ENCODE measurements at places on chromosomes 3 and 15.

DNA sequence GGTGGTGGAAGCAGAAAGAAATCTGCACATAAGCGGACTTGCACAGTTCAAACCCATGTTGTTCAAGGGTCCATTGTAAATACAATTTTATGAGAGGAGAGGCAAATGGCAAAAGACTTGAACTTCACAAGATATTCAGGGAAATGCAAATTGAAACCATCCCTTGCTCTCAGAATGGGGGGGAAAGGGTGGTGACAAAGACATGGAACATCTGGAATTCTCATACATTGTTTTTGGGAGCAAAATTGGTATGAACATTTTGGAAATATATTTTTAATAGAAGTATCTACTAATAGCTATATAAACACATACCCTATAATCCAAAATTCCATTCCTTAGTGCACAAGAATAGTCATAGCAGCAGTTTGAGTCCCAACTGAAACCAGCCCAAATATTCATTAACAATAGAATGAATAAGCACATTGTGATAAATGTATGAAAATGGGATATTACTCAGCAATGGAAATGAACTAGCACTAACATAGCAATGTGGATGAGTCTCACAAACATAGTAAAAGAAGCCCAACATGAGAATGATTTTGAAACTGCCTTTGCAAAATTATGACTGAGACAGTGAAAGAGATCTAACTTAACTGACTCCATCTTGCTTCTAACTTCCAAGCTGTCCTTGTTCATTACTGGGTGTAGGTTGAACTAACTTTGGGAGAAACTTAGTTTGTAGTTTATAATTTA is 77.2 kb downstream of the CD200R1L start:
- DNase-seq, result no peak

DNA sequence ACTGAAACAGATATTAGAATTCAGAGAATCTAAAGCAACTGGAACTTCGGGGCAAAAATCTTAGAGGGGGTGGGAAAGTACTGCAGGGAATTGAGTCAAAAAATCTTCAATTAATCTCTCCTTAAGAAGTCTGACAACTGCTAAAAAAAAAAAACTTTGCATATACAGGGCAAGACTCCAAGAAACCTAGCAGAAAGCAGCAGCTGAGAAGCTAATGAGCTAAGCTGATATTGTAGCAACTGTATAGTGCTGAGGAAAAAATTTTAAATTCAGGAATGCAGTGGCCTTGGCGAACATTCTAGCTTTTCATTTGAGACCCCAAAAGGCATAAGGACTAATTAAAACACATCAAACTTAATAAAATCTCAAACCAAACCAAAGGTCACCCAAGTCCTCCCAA is 113.6 kb downstream of the SCAPER start:
- no peak for DNase-seq

GRCh38 chr15:60605879-60606307 is 127.0 kb upstream of the ICE2 start:
- no peak for DNase-seq

DNA sequence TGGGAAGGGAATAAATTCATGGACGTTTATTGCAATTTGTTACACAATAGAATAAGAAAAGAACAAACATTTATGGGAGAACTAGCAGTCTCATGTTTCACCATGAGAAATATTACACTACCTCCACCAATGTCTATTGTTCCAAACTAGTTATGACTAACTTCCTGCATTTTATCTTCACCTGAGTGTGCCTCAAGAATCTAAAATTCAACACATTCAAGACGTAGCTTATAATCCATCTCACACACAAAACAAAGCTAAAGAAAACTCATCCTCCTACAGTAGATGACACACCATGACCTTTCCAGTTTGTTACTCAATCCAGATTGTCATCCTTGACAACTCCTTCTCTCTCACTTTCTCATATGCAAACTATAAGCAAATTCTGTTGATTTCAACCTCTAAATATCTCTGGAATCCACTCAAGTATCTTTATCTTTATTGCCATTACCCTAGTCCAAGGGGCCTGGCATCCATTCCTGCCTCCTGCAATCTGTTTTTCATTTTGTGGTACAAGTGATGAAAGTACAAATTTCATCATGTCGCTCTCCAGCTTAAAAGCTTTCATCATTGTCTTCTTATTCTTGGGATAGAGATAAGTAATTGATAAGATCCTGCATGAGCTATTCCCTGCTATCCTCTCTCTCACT is 229.9 kb downstream of the NR2F2 start:
- DNase-seq, result no peak

DNA sequence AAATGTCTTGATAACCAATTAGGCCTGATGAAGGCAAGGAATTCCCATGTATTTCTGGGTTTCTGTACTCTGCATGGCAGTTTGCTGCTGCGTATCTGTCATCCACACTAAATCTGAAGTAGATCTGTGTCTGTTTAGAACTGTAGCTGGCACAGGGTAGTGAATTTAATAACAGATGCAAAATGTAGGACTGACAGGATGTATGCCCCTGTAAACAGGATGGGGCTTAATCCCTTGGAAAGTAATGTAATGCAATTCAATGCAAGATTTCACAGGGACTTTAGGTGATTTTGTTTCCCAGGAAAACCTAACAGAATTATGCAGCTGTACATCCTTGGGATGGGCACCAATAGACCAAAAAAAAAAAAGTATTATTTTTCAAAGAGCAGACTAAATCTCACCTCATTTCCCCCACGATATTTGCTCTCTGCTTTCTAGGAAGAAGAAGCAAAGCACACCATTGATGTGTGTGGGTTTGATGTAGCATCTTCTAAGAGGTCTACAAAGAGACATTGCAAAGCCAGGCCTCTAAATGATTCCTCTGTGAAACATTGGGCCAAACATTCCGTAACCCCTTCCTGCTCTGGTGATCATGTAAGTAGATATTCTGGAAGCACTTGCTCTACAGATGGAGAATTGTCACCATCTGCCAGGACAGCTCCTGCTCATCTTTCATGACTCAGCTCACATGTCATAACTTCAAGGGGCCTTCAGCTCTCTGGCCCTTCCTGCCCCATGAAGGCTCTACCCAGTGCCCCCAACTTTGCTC is 464.3 kb upstream of the RGMA start:
- no peak for DNase-seq

DNA sequence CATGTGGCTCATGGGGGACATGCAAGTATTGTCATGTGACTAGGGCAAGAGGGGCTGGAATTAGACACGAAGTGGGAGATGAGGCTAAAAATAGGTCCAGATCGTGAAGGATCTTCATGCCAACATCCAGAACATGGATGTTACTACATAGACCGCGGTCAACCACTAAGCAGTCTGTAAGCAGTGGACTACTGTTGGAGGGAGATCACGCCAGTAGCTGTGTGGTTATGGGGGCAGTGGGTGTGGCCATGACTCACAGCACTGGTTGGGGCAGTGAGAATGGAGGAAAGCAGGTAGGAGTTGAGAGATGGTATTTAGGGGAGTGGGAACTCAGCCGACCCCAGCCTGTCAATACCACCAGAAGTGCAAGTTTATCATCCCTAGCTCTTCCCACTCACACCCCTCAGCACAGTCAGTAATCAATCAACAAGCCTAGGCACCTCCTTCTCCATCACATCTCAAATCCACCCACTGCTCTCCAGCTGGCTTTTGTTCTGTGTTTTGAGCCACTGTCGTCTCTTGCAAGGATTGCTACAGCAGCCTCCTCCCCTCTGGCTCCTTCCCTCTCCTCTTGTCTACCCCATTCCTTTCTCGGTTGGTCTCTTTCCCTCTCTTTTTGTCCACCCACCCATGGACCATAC is 107.2 kb upstream of the ABHD17C start:
- no peak for DNase-seq

DNA sequence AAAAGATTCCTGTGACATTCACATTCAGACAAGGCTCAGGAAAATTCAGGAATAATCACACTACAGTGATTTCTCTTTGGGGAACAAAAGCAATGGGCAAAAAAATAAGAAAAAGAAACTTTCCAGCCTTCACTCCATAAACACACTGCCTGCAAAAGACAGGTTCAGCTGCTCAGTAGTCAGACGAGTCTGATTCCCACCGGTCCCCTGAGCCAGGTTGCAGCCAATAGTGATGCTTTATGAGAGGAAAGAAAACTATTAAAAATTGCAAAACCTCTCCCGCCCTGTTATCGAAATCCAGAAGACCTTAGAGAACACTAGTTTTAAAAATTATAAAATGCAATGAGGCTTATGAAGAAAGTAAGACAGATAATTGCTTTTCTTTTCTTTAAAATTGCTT is 8.5 kb downstream of the PLCH1 start:
- DNase-seq, result no peak

- no peak for DNase-seq
Observed at GRCh38 chr3:183188895-183189462, 26.4 kb upstream of the LAMP3 start.

- DNase-seq, result no peak
Observed at GRCh38 chr3:125043599-125044151, 12.1 kb downstream of the HEG1 start.

- no peak for DNase-seq
Observed at GRCh38 chr3:70716832-70717231, 404.4 kb upstream of the MDFIC2 start.

DNA sequence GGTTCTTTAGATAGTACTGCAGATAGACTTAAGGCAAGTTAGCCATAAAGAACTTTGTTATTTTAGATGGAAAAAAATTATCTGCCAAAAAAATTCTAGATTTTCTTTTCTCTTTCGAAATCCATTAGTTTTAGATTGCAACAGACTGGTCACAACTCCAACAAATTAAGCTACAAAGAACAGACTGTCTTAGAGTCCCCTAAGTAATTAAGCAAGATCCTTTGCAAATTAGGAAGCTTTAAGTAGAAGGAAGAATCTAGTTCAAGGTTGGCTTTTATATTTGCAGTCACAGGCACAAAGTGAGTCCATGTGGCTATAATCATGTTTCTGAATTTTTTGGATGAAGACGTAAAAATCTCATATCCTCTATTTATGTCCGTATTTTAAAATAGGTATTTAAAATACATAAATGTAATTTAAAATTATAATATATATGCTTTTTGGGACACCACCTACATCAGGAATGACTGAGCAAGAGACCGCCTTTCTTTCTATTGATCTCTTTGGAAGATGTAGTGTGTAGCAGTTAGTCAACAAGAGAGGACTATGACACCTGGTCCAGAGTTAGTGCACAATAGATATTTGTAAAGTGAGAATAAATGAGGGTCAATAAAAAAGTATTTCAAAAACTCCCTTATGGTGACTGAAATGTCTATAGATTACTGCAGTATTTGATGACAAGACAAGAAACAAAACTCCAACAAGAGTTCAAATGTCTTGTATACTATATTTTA is 34.4 kb downstream of the TMEM45A start:
- no peak for DNase-seq

- no peak for DNase-seq
Observed at GRCh38 chr3:148975248-148975647, 16.1 kb upstream of the GYG1 start.

- DNase-seq, result no peak
Observed at GRCh38 chr3:125143538-125143937, 69.0 kb downstream of the SLC12A8 start.

DNA sequence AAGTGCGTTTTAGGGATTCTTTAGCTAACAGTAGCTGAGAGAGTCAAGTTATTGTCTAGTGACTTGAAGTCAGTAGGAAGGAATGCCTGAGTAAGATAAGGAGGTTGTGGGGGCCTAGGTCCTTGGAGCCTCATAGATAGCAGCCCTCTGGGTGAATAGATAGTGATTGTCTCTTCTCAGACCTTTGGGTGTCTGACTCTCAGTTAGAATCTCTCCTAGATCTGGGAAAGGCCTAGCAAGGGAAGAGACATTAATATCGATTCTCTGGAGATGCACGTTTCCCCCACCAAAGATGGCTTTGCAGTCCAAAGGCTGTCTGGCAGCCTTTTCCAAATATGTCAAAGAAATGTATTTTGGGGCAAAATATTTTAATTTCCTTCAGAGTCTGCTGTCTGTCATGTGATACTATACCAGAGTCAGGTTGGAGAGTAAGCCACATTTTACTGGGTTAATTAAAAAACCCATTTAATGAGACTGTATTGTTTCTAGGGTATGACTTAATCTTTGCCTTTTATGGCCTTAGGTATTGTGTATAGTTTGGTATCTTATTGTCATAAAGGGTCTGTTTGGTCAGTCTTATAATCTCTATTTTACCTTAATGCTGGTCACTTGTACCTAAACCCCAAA is 92.2 kb downstream of the ST6GAL1 start:
- no peak for DNase-seq

- DNase-seq, result no peak
Observed at GRCh38 chr3:71142441-71143161, 440.9 kb downstream of the FOXP1 start.

GRCh38 chr15:69298697-69299441 is at the start of gene PAQR5:
PAQR5 (plus strand) TSS chr15:69298912; CDS start chr15:69360081, 61,169 bp downstream.
- DNase-seq, result no peak

DNA sequence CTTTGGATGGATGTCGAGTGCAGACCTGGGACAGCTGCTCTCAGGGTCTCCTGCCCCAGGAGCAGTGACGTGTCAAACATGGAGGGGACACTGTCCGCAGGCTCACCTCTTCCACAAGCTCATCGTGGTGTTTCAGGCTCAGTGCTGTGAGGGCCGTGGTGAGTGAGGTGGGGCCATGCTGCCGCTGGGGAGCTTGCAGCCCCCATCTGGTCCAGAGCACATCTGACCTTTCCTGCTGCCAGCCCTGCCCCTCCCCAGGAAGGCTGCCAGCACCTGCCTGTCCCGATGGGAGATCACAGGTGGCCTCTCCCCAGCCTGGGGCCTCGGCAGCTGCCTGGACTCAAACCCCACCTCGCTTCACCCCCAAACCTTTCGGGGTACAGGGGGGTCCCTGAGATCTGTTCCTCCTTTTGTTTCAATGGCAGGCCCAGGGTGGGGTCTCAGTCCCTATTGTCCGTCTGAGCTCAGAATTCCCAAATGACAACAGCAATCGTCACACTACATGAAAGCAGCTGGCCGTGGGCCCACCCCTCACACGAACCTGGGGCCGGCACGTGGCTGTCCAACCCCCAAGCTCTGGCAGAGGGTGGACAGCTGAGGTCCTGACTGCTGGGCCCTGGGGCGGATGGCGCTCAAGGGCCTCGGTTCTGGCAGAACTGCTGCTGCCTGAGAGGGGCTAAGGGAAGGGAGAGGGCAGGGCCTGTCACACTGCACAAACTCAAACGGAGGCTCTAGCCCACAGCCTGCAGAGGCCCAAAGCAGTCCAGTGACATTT is 65.0 kb upstream of the RPL32 start:
- DNase-seq, result no peak

DNA sequence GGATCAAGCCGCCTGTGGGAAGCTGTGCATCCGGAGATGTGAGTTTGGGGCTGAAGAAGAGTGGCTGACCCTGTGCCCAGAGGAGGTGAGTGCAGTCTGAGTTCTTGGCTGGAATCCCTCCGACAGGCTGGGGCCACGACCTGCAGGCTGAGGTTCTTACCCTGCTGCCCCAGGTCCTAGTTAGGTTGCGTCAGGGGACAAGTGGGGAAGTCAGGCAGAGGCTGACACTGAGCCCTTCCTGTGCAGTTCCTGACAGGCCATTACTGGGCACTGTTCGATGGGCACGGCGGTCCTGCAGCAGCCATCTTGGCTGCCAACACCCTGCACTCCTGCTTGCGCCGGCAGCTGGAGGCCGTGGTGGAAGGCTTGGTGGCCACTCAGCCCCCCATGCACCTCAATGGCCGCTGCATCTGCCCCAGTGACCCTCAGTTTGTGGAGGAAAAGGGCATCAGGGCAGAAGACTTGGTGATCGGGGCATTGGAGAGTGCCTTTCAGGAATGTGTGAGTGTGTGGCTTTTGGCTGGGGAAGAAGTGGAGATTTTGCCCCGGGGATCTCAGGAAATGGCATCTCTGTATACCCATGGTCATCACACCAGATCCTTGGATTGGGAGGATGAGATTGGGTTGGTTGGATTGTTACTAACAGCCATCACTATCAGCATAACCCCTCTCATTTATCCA is 1.3 kb downstream of the PPM1M start:
- no peak for DNase-seq

All from cortex of kidney (tissue), 1 donor.